ENCODE measurements at places on chromosomes 1 and 21.
A peak's percentile ranks its signal among the peaks of the same experiment; 100 is the strongest.

DNA sequence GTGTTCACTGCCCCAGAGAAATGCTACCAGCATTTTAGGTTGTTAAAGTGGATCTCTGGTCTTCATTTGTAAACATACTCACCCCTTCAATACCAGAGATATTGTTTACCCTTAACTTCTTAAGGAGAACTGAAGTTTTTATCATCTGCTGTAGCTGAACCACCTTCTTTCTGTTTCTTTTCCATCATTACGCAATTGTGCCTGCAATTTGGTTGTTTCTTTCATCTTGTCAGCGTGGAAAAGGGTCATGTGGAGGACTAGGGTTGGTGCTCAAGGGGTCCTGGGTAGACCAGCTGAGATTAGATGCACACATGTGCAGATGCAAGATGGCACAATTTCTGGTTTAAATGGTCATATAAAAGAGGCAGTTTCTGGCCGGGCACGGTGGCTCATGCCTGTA lies 23.0 kb downstream of the GART start:
- no peak for DNase-seq

- DNase-seq: no peak
These were observed 1.9 kb downstream of the TTF2 start for GRCh38 chr1:117061986-117062415.

- peak; percentile 22 for DNase-seq
These were observed 229.5 kb downstream of the TOMM20 start for GRCh38 chr1:234899041-234899729.

DNA sequence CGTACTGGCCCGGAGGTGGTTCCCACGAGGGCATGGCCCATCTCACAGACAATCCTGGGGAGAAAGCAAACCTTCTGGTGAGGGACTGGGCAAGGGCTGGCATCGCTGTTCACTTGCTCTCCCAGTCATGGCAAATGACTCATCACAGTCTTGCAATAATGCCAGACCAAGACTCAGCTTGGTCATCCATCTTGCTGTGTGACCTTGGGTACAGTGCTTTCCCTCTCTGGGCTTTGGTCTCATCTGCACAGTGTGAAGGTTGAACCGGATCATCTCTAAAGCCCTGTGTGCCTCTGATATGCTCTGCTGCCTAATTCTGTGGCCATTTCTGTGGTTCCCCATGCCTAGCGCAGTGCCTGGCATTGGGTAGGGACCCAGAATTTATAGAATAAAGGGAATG lies 143.6 kb upstream of the CD34 start:
- no peak for DNase-seq

DNA sequence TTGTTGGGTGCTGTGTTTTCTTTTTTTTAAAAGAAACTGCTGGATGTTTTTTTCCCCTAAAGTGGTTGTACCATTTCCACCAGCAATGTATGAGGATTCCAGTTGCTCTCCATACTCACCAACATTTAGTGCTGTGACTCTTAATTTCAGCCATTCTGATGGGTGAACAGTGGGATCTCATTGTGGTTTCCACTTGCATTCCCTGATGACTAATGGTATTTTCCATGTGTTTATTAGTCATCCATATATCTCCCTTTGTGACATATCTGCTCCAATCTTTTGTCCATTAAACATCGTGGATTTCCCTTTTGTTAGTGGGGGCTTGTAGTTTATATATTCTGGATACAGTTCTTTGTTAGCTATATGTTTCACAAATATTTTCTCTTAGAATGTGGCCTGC lies 206.0 kb downstream of the CAMTA1 start:
- DNase-seq: no peak

DNA sequence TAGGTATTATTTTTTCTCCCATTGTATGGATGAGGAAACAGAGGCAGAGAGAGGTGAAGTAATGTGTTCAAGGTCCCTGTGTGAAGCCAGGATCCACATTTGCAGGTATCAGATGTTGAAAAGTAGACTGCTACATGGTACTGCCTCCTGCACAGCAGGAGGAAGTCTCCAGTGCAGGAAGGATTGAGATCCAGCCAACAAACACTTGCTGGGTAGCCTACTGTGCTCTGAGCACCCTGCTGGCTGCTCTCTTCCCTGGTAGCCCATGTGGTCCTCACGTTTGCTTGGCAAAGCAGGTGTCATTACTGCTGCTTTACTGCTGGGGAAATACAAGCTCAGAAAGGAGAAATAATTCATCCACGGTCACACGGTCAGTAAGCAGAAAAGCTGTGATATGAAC lies 21.3 kb upstream of the GRIK3 start:
- peak; percentile 92 for DNase-seq

DNA sequence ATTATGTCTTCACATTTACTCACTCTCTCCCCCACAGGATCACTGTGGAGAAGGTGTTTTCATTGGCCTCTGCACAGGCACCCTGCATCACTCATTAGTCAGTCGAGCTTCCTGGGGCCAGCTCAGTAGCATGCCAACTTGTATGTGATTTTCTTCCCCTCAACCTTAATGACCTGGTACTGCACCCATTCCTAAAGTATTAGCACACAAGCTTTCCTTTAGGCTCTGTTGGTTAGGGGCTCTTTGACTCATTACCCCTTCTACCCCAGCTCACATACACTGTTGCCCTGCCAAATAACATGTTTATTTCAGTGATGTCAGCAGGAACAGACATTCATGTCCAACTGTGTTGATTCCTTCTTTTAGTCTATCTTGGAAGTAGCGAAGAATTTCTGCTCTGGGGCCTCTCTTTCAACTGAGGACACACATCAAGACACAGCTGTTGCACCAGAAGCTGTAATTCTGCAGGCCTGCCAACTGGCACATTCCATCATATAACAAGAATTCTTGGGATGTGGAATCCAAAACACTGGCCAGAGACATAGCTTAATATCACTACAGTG lies 603.5 kb upstream of the ADAMTS5 start:
- no peak for DNase-seq

- no peak for DNase-seq
These were observed 11.0 kb downstream of the TRPM2 start for GRCh38 chr21:44364151-44365053.

- no peak for DNase-seq
These were observed 3.8 kb upstream of the FGR start for GRCh38 chr1:27638805-27639204.

DNA sequence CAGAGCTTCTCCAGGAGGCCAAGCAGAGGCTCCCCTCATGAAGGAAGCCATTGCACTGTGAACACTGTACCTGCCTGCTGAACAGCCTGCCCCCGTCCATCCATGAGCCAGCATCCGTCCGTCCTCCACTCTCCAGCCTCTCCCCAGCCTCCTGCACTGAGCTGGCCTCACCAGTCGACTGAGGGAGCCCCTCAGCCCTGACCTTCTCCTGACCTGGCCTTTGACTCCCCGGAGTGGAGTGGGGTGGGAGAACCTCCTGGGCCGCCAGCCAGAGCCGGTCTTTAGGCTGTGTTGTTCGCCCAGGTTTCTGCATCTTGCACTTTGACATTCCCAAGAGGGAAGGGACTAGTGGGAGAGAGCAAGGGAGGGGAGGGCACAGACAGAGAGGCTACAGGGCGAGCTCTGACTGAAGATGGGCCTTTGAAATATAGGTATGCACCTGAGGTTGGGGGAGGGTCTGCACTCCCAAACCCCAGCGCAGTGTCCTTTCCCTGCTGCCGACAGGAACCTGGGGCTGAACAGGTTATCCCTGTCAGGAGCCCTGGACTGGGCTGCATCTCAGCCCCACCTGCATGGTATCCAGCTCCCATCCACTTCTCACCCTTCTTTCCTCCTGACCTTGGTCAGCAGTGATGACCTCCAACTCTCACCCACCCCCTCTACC lies 19.1 kb downstream of the CSF1 start:
- no peak for DNase-seq

- DNase-seq: no peak
These were observed 56.1 kb downstream of the KCTD3 start for GRCh38 chr1:215623162-215623561.

DNA sequence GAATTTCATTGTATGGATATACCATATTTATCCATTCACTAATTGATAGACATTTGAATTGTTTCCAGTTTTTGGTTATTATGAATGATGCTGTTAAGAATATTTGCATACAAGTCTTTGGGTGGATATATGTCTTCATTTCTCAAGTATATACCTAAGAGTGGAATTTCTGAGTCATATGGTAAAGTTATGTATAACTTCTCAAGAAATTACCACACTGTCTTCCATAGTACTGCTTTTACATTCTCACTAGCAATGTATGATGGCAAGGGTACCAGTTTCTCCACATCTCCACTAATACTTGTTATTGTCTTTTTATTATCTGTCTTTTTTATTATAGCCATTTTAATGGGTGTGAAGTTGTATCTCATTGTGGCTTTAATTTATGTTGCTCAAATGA lies 74.6 kb upstream of the TENT5C start:
- no peak for DNase-seq

GRCh38 chr1:230459465-230459864 lies 33.3 kb upstream of the PGBD5 start:
- peak; percentile 26 for DNase-seq

- DNase-seq: peak; percentile 87
These were observed 23.4 kb downstream of the LDLRAP1 start for GRCh38 chr1:25566730-25567341.

DNA sequence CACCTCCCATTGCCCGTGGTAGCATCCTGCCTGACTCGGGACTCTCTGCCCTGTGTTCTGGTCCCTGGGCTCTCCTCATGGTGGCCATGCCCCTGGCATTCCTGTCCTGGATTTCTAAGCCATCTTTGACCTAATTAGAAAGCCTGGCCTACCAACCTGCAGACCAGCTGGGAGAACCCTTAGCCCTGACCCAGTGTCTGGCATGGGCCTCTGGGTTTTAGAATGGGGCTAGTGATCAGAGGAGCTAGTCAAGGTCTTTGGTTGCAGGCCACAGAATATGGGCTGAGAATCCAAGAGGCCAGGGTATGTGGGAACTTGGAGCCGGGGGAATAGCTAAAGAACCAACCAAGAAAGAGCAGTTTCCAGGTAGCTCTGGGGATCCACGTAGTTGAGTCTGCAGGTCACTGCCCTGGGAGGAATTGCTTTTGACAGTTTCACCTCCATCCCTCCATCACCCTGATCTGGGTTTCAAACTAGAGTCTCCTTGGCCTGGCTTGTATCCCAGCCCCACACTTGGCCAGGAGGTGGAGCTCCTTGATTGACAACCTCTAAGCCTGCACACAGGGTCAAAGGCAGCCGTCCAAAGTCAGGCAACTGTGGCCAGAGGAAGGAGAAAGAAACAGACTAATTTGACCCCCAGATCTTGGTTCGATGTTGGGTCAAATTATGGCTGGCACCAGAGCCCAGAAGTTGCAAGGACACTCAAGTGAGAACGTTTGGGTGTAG lies 54.7 kb upstream of the ABCG1 start:
- peak; percentile 32 for DNase-seq

Data from NCI-H1092 treated with DMSO at 0.1 percent for 48 hours (cell line).